ENCODE measurements at places on chromosomes 3 and 15.

DNA sequence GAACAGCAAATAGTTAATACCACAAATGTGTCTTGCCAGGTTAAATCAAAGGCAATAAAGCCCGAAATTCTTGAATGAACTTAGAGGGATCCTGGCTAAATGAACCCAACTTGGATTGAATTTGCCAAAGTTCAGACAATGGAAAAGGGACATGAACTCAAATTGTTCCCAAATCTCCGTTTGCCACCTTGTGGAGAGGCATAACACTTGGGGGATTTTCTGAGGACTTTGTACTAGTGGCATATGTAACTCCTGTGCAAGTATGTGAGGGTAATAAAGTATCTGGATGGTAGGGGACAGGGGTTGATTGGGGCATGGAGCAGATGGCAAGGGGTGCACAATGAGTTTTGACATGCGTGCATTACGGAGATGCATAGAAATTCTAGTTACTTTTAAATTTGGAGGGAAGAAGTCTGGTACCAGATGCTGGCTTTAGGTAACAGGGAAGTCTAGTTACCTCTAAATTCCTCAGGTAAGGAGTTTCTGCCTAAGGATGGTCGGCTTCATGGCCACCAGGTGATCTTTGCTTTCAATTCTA lies 1.2 kb upstream of the TCAIM start:
- DNase-seq = no peak

GRCh38 chr15:94298364-94298763 lies 67.0 kb downstream of the MCTP2 start:
- no peak for DNase-seq

DNA sequence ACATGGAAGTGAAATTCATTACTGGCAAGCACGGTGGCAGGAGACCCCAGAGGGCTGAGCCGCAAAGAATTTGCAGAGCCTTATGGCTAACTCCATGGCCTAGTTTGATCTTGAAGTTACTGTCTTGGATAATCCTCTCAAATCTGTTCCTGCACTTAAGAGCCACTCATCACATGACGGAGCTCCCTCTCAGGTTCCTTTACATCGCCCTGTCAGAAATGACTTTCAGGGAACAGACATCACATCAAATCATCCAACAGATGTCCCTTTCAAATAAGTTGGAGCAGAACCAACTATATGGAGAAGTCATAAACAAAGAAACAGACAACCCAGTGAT lies 328.8 kb upstream of the THBS1 start:
- no peak for DNase-seq

DNA sequence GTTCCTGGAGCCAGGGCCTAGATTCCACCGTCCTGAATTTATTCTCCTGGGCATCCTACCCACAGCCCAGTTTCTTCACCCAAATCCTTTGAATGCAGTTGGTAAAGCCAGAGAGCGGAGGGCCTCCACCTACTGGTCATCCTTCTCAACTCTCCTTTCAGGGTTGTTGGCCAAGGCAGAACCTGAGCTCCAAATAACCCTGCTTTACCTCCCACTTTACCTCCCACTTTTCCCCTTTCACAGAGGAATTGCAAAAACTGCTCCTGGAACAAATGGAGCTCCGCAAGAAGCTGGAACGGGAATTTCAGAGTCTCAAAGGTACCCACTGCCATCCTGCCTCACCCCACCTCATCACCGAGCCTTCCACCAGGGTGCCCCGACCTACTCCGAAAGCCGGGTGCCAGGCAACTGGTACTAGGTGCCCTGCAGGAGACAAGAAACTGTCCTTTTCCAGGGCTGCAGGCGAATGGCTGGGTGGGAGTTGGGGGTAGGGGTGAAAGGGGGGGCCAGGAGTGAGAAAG lies 6.8 kb downstream of the SKOR1 start:
- no peak for DNase-seq

DNA sequence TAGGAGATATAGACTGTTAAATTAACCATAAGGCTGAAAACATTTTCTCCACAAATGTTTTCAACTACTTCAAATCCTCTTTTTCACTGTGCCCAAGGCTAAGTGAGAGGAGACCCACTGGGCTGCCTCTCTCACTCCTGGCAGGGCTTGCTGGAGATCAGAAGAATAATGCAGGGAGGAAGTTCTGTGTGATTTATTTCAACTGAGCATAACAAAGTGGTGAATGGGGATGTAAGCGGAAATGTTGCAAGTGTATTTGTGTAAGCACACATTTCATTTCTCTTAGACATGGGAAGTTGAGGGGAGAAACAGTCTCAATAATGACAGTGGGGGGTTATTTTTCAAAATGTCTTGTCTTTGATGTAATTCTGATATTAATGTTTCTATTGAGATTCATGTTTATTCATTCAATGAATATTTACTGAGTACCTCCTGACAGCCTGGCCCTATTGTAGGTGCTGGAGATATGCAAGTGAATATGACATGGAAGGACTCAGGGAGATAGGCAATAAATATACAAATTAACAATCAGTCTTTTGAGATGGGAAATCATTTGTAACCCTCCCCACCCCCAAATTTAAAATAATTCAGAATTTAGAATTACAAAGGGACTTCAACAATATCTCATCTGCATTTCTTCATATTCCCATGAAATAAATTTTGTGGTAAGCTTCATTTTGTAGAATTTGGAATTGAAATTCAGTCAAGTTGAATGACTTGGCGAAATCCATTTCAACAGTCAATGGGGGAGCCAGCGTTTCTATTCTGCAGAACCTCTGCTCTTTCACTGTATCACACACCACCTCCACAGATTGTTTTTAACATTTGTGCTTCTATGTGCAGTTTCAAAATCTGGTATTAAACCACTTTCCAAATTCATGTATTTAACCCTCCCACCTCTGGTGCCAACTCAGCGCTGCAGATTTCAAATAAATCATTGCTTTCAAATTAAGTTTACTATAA lies 247.2 kb downstream of the SLC9A9 start:
- DNase-seq = peak; percentile 23

Measured in SIG-M5 (cell line).